A172 (cell line): ENCODE measurements at places on chromosomes 6 and 20. TPM values are rescaled to one million over a fixed set of nuclear protein-coding genes. Genes with fewer than 3 reads are reported as not detected.

- DNase-seq = no peak
These were observed 232.2 kb downstream of the ERMARD start for GRCh38 chr6:169983651-169984050.

GRCh38 chr20:3904857-3905256, 15.7 kb downstream of the PANK2 start:
- DNase-seq = no peak

DNA sequence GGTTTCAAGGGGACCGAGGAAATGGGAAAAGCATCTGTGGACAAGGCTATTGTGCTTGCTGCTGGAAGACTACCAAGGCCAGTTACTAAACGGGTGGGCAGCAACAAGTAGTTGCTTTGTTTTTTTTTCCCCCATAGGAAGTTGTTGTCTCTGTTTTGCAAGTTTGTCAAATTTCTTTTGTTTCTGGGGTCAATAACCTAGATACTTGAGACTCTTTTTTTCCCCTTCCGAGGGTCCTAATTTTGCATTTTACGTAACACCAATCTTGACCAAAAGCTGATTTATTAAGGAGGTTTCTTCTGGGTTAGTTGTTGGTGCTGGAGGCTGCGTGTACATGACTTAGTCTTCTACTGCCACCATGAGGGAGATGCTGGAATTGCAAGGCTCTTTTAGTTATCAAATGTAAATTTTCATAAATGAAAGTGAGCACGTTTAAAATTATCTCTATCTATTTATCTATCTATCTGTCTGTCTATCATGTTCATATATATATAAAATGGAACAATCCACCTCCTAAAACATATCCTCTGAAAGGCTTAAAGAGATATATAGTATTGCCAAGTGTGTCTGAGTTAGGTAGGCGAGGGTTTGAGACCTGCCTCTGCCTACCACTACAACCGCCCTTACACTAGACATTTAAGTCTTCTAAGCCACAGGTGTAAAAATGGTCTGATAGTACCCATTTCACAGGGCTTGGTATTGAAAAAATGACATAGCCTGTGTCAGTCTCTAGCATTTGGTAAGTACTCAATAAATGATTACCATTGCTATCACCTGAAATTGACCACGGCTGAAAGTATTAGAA, 60.2 kb downstream of the GCLC start:
- DNase-seq = peak; percentile 60

DNA sequence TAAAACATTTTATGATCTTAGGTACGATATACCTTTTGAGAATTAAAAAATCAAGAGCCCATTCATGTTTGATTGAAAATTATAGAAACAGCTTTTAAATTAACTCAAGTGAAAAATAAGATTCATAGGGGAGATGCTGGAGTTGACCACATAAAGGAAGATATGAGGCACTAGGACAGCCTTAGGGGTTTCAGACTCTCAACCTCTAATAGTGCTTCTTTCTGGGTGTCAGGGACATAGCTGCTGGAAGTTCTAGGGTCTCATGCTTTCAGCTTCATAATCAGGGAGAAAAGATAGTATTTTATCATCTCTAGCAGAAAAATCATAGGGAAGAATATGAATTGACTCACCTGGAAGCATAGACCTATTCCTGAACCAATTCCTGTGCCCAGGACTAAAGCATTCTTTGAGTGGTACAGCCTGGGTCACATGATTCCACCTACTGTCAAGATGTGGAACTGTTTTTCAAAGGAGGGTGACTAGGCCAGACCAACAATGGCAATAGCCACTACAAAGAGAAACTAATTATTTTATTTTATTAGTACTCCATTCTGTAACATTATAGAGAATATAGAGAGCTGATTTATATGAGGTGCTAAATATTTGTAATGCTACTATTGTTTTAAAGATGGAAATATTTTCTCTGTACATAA, 27.8 kb upstream of the CENPW start:
- DNase-seq = peak; percentile 6

DNA sequence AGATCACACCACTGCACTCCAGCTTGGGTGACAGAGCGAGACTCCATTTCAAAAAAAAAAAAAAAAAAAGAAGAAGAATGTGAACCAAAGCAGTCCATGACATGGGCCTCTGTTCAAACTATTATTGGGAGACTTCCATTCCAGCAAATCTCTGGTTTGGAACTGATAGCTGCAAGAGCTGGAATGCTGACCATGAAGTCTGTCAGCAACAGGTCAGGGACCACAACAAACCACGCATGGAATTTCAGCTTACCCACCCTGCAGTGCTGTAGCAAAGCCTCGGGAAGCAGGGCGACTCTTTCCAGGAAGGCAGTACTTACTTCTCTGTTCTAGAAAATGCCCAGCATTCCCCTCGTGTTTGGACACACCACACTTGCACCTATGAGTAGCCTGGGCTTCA, 34.1 kb upstream of the TBC1D7 start:
- DNase-seq = no peak

- DNase-seq = no peak
These were observed 6.4 kb upstream of the TBXT start for GRCh38 chr6:166174031-166174430.

GRCh38 chr6:12203001-12203400, 87.2 kb upstream of the EDN1 start:
- peak; percentile 83 for DNase-seq

- peak; percentile 55 for DNase-seq
These were observed 116.3 kb upstream of the CHD6 start for GRCh38 chr20:41734506-41734945.

DNA sequence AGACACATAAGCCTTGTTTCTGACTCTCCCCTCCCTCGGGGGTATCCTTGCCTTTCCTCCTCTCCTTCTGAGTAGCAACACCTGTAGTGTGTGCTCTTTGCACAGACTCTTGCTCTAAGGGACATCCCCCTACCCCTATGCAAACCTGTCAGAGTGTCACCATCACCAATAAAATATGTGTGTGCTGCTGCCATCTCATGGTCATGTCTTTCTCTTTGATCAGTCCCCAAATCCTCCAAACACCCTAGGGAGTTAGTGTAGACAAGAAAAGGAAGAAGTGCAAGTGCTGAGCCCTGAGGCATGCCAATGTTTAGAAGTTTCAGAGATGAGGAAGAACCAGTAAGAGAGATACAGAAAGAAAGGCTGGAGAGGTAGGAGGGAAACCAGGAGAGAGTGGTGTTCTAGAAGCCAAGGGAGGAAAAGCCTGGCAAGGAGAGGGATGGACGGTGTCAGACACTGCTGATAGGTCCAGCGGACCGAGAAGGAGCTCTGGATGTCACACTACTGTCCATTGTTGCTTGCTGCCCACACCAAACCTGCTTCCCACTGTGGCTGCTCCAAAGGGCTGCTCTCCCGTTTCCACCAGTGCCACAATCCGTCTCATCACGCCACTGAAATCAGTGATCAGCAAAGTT, 16.4 kb downstream of the TRMT6 start:
- DNase-seq = no peak

The BPIFB1 gene
- total RNA-seq = not detected in 2 replicates

The MYO6 gene
- 9.4 and 10.0 TPM in 2 replicates for total RNA-seq

The TNFAIP3 gene
- total RNA-seq = 1.2 and 1.6 TPM in 2 replicates

The OR2B6 gene
- total RNA-seq = not detected in 2 replicates

The HBS1L gene
- total RNA-seq = 157 and 160 TPM in 2 replicates

The CFAP206 gene
- 0.43 and 0.71 TPM in 2 replicates for total RNA-seq

The XRN2 gene
- total RNA-seq = 128 and 139 TPM in 2 replicates
